ENCODE measurements at places on chromosomes 2 and 18.
A peak's percentile ranks its signal among the peaks of the same experiment; 100 is the strongest.

- peak; percentile 51 for DNase-seq
Measured at GRCh38 chr2:9556121-9556743, 602 bp upstream of the ADAM17 start.

DNA sequence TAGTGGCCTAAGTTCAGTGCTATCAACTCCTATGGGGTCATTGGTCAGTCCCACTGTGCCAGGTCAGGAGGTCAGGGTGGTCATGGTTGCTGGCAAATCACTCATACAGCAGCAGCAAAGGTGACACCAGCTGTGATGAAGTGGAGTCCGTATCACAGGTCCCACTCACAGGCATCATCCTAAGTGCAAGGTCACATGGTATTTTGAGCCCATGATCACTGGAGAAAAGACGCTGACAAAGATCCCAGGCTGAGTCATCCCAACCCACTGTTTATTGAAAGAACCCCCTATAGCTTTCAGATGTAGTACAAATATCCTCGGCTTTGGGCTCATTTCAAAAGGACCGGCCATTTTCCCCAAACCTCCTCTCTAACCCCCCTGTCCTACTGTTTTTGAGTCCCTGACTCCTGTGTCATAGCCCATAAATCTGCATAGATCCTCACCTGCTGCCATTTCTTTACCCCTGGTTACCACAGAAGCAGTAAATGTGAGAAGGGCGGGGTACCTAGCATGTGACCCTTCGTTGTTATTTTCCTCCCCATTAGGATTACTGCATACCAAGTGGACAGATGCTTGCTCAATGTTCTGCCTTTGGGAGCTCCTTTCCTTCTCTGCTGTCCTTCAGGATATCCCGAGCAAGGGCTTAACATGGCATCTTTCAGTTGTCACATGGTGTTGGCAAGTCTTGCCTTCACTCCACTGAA, 107.7 kb downstream of the COL6A3 start:
- DNase-seq: no peak

- DNase-seq: no peak
Measured at GRCh38 chr2:172697296-172697695, 38.3 kb upstream of the RAPGEF4 start.

DNA sequence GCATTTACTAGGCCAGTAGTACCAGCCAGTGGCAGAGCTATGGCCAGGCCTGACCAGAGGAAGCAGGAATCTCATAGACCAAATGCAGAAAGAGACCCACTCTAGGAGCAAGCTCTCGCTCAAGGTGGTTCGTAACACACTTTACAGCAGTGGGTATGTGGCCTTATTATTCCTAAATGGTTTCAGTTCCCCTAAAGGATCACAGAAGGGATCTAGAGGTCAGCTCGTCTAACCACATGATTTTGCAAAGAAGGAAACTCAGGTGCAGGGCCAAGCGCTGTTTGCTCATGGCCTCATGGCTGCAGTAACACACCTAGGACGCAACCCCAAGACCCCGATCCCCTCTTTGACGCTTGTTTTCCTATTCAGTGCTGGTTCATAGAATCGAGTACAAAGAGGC, 65.5 kb upstream of the ATG16L1 start:
- no peak for DNase-seq

- DNase-seq: peak; percentile 58
Measured at GRCh38 chr2:199457147-199458008, at the start of gene SATB2. TSS of gene SATB2 (minus strand) at chr2:199457939. CDS start at chr2:199456037, 1,902 bp downstream.

GRCh38 chr2:98444436-98445176, at the start of gene INPP4A:
TSS of gene INPP4A (plus strand) at chr2:98444858. CDS start at chr2:98520049, 75,191 bp downstream.
- DNase-seq: peak; percentile 45

GRCh38 chr18:32763293-32763692, 9.5 kb downstream of the KLHL14 start:
- no peak for DNase-seq

DNA sequence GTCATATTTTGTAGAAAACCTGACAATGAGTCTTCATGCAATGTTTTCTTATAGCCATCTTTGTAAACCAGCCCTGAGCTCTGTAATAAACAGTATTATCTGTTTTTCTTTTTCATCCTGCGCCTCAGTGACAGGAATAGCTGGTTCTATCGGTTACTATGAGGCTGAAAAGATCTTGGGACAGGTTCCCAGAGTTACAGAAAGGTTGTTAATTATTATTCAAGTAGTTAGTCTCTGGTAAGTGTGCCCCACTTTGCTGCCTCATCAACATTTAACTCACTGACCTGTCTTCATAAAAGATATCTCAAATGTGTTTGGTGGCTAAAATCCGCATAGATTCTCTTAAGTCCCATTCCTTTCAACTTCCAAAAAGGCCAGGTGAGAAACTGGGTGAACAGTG, 18.6 kb downstream of the ACAA2 start:
- no peak for DNase-seq

GRCh38 chr2:65130664-65131175, 814 bp upstream of the RAB1A start:
- peak; percentile 63 for DNase-seq

- DNase-seq: peak; percentile 27
Measured at GRCh38 chr2:36733215-36733614, 36.7 kb downstream of the VIT start.

DNA sequence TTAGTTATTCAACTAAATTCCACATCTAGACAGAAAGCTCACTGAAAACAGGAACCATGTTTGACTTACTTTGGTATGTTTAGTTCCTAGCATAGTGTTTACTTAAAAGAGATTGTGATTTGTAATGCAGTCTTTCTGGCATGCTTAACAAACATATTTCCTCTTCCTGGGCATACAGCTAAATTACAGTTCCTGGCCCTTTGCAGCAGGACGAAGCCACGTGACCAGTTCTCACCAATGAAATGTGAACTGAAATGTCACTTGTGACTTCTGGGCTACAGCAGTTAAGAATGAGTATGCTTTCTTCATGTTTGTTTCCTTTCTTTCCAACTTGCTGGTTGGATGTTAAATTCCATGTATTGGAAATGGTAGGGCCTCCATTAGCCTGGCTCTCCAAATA, 330.5 kb downstream of the FIGN start:
- no peak for DNase-seq

DNA sequence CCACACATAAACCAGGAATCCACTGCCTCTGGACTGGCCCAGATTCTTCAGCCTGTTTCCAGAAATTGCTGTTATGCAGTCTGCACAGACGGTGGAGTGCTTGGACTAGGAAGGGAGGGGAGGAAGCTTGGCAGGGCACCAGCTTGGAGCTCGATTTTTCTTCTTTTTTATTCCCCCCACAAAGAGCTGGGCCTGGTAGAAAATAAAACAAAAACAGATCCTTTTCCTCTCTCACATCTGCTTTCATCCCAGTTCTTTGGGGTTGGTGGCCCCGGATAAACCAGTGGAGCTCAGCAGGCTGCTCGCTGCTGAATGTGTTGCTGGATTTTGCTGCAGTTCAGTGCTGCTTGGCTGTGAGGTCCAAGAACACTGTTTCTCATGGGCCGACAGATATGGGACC, 16.0 kb downstream of the LRRTM1 start:
- peak; percentile 19 for DNase-seq

GRCh38 chr2:83844490-83844889, 614.6 kb downstream of the SUCLG1 start:
- no peak for DNase-seq

- no peak for DNase-seq
Measured at GRCh38 chr2:50623244-50623643, 408.7 kb downstream of the NRXN1 start.

GRCh38 chr2:158637357-158637756, 157.8 kb upstream of the DAPL1 start:
- DNase-seq: no peak
